Activated naive CD4-positive, alpha-beta T cell treated with anti-CD3 and anti-CD28 coated beads for 36 hours (primary cell): ENCODE measurements at places on chromosomes 16 and 17. TPM values are rescaled to one million over a fixed set of nuclear protein-coding genes. Genes with fewer than 3 reads are reported as not detected.

DNA sequence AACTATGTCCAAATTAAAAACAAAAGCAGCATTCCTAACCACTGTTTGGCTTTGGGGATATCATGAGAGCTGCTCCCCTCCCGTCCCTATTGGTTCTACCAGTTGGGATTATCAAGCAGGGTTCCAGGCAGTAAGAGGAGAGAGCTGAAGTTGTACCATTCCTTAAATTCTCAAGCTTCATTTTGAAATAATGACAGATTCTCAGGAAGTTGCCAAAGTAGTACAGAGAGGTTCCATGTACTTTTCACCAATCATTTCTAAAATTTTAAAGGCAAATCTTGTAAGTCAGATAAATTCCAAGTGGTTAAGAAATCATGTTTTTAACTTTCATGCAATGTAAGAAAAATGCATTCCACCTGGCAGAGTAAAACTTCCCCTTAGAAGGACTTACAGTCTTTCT, 36.9 kb downstream of the TEX2 start:
- DNase-seq: no peak

DNA sequence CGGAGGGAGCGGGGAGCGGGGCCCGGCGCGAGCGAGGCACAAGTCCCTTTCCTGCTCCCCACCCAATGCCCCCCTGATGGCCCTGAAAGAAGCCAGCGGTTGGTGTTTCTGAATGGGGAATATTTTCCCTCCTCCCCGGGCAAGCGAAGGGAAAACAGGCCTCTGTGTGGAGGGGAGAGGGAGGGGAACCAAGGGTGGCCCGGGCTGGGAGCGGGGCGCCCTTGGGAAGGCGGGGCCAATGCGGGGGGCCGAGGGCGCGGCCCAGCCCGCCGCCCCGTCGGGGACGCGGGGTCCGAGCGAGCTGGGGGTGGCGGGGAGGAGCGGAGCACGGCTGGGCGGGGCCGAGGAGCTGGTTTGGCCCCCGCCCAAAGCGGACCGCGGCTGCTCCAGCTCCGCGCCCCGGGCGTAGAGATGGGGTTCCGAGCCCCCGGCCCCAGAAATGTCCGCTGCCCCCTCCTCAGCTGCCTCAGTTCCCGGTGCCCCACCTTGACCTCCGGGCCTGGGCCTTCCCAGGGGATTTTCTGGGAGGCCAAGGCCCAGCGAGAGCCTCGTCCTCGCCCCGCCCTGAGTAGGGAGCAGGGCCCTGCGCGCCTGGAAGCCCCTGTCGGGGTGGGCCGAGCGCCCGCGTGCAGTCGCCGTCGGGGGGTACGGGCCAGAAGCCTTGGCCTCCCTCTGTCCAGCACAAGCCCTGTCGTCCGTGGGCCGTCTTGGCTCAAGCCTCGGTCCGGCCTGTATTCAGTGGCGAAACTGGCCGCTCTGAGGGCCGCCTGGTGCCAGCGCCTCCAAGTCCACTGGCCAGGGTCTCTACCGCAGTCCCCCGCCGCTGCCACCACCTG, 3.9 kb upstream of the HEXIM1 start:
- DNase-seq: no peak

DNA sequence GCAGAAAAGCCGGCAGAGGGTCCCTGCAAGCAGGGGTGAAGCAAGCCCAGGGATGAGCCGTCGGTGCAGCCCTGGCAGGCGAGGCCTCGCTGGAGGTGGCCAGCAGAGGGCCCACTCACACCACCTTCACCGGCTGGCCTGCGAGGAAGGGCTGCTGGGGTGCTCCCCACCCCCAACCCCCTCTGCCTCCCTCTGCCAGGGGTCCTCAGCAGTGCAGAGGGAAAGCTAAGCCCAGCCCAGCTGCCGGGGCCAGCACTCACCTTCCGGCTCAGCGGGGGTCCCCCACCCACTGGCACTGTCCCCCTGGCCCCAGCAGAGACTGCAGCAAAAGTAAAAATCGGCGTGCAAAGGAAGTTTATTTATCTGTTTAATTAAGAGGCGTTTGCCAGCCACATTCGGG, 113.4 kb downstream of the ENGASE start:
- peak; percentile 22 for DNase-seq

VTN gene
- not detected for total RNA-seq

DNA sequence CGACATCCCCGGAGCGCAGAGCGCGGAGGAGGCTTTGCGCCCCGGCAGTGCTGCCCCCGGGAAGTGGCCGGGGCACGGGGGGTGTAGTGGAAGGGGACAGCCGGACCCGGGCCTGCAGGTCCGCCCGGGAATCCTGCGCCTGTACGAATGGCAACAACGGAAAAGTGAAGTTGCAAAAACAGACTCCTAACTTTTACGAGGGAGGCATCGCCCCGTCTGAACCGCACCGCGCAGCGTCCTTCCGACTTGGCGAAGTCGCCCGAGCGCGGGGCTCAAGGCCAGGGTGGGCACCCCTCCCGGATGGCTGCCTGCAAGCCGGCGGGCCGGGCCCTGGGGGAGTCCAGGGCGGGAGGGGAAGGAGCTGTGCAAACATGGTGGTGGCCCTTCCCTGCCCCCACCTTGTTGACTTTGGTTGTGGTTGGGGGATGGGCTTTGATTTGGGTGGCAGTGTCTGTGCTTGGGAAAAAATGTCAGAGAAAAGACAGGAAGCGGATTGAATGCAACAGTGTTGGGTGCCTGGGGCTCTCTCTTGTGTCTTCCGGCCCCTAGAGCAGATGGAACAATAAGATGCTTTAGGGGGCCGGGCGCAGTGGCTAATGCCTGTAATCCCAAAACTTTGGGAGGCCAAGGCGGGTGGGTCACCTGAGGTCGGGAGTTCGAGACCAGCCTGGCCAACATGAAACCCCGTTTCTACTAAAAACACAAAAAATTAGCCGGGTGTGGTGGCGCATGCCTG, 675 bp downstream of the RNF213 start:
- peak; percentile 81 for DNase-seq

DNA sequence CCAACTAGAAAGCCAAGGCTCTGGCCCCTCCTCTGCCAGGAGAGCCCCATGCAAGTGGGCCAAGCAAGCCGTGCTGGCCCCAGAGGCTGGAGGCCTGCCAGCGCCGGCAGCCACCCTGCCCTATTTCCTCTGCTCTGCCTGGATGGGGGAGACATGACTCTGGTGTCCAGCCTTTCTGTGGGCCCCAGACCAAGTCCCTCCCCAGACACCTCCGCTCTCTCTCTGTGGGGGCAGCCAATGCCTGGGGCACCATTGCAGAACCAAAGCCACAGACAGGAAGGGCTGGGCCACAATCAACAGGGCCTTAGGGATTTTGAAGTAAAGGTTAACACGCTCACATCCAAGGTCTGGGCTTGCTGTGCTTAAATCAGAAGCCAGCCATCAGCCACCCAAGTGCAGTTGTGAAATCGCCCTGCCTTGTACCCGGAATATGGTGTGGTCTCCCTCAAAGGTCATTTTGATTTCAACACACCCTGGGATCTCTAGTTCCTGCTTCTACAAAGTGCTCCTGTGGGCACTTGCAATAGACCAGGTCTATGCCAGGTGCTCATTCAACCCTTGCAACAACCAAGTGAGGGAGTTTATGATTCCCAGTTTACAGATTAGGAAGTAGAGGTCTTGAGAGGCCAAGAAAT, 63.5 kb upstream of the TEX2 start:
- no peak for DNase-seq

GRCh38 chr16:86775511-86775921, 197.2 kb downstream of the FOXL1 start:
- DNase-seq: no peak

DNA sequence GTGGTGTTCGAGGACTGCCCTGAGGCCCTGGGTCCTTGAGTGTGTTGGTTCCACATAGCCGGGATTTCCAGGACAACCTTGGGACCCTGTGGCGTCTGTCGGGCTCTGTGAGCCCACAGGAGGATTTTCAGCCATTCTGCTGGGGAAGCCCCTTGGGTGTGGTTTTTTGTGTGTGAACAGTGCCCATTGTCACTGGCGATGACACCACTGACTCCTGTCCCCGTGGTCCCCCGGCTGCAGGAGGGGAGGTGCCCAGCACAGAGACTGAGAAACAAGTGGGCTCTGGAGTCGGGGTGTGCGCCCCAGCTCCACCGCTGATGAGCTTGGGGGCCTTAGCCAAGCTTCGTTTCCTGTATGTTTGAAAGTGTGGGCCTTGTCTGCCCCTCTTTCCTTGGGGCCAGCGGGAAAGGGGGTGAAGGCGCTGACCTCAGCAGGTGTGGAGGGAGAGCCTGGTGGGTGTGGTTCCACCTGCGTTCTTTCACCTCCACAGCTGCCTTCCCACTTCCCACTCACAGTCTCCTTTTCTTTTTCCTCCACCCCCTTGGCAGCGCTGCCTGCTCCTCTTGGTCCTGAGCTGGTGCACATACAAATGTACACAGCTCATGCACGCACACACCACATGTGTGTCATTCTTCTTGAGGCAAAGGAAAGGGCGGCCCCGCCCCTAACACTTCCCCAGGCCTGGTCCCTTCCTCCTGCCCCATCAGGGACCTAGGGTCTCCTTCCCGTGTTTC, 16.1 kb downstream of the MGRN1 start:
- no peak for DNase-seq

GRCh38 chr17:13194887-13195286, 177.1 kb upstream of the ELAC2 start:
- DNase-seq: no peak

DNA sequence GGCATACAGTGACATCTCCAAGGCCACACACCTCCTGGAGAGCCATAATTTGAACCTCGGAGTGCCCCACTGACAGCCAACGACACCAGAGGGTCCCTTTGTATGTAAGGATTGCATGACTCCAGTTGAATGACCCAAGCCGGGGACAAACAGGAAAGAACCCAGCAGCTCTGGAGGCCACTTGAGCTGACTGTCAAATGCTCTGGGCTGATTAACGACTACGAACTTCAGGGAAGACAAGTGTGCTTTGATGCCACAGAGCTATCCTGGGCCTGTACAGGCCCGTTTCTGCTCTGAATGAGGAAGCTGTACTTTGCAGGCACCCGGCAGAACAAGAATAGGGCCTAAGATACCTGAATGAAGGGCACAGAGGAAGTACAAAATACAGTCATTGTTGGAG, 404.6 kb downstream of the SLC39A11 start:
- DNase-seq: no peak

GRCh38 chr16:80051040-80051439, 450.5 kb upstream of the MAF start:
- DNase-seq: no peak

DNA sequence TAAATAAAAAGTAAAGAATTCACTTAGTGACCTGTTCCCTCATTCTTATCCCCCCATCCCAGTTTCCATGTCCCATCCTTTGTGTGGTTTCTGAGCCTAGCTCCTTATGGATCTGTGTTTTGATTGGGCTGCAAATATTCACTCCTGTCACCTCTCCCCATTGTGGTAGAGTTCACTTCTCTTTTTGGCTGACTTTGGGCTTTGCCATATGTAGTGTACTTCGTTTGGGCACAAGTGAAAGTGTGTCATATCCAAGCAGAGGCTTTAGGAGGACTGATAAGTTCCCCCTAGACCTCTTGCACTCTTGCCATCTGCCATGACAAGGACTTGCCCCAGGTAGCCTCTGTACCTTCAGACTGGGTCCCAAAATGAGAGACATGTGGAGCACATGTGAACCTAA, 13.0 kb upstream of the DHRS7B start:
- DNase-seq: no peak

DNA sequence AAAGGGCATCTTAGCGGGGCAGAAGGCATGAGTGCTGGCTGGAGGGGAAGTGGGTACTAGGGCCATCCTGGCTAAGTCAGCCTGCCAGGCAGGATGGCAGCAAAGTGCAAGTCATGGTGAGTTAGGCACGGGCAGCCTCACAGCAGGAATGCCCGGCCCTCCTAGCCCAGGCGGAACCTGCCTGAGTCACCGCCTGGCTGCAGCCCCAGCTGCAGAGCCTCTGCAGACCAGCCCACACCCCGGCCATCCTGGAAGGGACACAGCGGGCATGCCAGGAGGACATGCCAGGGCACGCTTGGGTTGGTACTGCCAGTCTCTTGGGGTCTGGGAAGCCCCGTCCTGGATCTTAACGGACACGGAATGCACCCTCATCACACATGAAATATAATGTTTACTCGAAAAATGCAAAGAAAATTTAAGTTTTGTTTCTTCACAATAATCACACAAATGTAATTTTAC, 5.0 kb upstream of the ALDH3A1 start:
- no peak for DNase-seq

- no peak for DNase-seq
Observed at GRCh38 chr17:9364837-9365430, 210.7 kb downstream of the STX8 start.
